Esophagus mucosa (tissue), 1 donor: ENCODE measurements at places on chromosomes 3 and 15.

GRCh38 chr3:83890039-83890762 is 1068.6 kb upstream of the CADM2 start:
- ATAC-seq = no peak

DNA sequence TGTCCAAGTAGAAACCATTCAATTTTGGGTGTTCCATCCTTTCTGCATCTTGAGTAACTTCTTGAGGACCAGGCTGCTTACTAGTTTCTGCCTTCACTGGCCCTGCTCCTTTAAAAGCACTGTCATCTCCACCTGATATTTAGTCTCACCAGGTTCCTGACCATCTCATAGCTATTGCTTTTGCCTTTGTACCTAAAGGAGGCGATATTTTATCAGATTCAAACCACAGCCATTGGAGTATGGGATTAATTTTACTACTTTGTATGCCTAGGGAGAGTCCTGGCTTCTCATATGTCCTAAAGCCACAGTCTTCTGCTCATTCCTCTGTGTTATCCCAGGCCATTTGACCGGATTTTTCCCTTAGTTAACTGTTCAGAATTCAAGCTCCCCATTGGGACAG is 51.8 kb upstream of the RFX7 start:
- no peak for ATAC-seq

- ATAC-seq = no peak
Measured at GRCh38 chr3:39978308-39978707, 168.9 kb downstream of the MYRIP start.

DNA sequence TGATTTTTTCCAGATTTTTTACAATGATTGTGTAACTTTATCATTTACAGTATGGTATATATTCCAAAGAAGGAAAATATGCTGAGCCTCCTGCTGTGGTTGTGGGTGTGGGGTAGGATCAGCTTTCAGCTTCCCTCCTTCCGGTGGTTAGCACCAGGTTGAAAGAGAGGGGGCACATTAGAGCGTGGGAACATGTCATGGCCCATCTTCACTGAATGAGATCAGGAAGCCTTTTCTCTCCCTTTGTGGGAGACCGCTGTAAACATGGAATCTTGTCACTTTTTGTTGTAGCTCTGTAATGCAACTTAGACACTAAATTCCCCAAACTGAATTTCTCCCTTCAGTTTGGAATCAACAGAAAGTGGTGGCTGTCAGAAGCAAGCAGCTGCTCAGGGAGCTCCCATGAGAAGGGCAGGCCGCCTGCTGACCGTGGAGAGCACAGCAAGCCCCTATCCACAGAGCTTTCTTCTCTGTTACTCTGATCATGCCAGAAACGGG is 86.7 kb upstream of the LIMD1 start:
- no peak for ATAC-seq

GRCh38 chr15:44092221-44092620 is 102.8 kb downstream of the FRMD5 start:
- no peak for ATAC-seq

- ATAC-seq = peak; percentile 82
Measured at GRCh38 chr3:119145500-119146167, at the start of gene TEX55. TEX55 (plus strand) TSS chr3:119146165; CDS start chr3:119146190, 25 bp downstream.

DNA sequence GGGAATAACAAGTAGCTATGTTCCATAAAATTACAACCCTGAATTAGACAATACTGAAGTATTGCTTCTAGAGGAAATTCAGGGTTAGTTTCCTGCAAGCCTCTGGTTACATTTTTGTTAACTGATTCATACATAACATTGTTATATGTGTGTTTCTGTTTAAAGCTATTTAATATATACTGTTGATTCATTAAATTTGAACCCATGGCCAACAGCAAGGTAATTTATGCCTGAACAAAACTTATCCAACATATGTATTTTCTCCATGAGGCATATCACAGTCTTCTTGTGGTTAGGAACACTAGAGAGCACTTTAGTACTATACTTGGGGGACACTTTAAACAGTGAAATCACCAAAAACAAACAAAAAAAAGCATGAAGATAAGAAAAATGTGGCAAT is 47.7 kb upstream of the PTX3 start:
- ATAC-seq = no peak

DNA sequence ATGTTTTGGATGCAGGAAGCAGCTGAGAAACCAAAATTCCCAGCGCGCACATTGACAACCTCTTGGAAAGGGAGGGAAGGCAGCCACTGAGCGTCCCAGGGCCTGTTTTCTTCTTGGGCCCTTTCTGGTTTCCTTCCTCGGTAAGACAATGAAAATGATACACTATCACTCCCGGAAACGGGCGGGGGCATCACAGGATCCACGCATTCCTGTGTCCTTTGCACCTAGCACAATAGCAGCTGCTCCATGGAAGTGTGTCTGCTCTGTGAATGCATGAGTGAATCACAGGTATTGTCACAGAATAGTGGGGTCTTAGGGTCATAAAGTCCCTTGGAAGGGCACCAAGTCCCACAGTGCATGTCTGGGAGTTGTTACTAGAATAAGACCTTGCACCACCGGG is 6.3 kb upstream of the ITPKA start:
- no peak for ATAC-seq

GRCh38 chr3:131620977-131621376 is 118.2 kb upstream of the MRPL3 start:
- no peak for ATAC-seq

GRCh38 chr15:70018646-70019600 is 78.8 kb downstream of the TLE3 start:
- ATAC-seq = no peak

GRCh38 chr3:136350557-136350956 is 100.4 kb downstream of the PCCB start:
- no peak for ATAC-seq

DNA sequence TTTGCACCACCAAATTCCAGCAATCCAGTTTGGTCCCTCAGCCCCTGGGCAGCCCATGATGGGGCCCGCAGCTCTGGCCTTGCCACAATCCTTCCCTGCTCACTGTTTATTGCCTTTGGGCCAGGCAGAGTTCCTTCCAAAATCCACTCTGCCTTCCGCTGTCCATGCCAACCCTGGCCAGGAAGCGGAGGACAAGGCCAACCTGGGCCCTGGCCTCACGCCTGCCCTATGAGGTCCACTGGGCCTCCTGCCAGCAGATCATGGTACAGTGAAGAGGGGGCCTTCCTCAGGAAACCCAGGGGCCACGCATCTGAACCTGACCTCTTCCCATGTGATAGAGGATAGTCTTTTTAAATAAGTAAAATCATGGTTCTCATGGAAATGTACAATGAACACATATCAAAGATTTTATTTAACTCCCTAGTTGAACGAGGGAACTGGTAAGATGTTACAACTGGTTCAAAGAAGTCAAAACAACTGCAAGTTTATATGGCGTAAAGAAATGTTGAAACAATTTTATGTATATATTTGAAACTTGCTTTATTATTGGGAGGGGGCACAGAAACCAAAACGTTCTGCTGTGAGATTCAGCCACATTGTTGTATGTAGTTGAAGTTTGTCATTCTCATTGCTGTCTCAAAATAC is 95.8 kb upstream of the TNFAIP8L3 start:
- no peak for ATAC-seq

- ATAC-seq = no peak
Measured at GRCh38 chr15:85726454-85726853, 68.3 kb downstream of the KLHL25 start.

DNA sequence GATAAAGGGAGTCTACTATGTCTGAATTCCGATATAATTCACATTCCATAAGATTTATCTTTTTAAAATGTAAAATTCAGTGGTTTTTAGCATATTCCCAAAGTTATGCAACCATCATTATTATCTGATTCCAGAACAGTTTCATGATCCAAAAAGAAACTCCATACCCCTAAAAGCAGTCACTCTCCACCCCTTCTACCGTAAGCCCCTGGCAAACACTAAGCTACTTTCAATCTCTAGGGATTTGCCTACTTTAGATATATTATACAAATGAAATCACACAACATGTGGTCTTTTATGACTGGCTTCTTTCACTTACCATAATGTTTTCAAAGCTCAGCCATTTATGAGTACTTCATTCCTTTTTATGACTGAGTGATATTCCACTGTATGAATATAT is 65.6 kb downstream of the TMEM212 start:
- ATAC-seq = no peak

DNA sequence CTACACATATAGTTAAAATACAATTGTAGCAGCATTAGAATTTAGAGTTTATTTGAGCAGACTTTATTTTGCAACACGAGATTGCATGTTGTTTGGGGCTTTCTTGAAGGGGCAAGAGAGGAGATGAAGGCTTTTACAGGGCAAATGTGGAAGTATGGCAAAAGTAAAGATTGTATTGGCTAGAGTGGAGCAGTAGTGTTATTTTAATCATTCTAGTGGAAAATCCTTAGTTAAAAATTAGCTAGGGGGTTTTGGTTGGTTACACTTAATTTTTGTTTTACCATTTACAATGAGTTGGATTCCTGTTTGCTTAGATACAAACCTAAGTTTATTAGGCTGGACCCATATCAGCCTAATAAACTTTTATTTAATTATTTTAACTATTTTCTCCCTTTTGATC is 4.6 kb downstream of the OR5H15 start:
- no peak for ATAC-seq

- peak; percentile 72 for ATAC-seq
Measured at GRCh38 chr15:43911235-43911781, 84.5 kb downstream of the WDR76 start.

GRCh38 chr3:149448331-149448831 is 26.1 kb upstream of the TM4SF4 start:
- peak; percentile 22 for ATAC-seq

GRCh38 chr3:9499455-9500107 is 54.0 kb downstream of the LHFPL4 start:
- no peak for ATAC-seq

- no peak for ATAC-seq
Measured at GRCh38 chr3:45029661-45030060, 3.6 kb downstream of the CLEC3B start.

GRCh38 chr3:33577173-33577572 is 137.0 kb upstream of the UBP1 start:
- ATAC-seq = no peak

DNA sequence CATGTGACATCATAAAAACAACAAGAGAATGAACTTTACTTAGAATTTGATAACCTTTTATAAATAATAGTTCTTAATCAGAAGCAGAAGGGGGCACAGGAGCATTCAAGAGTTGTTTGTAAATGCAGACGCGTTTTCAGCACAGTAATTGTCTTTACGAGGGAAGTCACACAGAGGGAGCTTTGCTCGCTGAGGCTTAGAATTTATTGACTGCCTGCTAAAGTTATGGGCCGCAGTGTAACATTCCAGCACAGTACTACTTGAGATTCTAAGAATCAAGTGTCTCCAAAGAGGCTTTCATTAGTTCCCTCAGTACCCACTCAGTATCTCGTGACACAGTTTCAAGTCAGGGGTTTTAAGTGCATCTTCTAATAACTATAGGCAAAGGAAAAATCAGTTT is 288.7 kb downstream of the NR2F2 start:
- ATAC-seq = no peak

DNA sequence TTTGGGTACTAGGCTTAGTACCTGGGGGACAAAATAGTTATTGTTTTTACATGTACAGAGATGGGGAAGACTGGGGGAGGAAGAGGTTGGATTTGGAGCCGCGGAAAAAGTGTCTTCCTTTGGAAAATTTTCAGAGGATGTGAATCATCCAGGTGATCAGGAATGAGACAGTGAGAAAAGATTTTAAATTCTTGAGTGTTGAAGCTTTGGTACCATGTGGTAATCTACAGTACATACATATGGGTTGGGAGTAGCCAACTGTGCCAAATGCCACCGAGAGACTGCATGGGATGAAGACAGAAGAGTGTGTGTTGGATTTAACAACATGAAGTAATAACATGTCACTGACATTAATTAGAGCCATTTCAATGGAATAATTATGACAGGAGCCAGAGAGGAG is 1238.2 kb downstream of the ROBO1 start:
- no peak for ATAC-seq

- no peak for ATAC-seq
Measured at GRCh38 chr3:98772022-98772421, 8.9 kb downstream of the ST3GAL6 start.

DNA sequence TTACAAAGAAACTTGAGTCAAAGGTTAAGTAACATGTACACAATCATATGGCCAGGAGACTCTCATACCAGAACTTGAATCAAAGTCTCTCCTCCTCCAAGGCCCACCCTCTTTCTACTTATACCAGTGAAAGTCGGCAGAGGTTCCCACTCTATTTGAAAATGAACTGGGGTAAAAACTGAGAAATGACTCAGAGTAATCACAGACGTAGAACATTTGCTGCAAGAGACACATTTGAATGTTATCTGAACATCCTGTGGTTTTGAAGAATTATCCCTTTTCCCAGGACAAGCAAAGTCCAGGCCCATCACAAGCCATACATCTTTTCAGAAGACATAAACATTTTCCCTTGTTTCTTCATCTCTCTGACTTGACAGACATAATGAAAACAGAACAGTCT is 55.8 kb downstream of the SHOX2 start:
- ATAC-seq = no peak

DNA sequence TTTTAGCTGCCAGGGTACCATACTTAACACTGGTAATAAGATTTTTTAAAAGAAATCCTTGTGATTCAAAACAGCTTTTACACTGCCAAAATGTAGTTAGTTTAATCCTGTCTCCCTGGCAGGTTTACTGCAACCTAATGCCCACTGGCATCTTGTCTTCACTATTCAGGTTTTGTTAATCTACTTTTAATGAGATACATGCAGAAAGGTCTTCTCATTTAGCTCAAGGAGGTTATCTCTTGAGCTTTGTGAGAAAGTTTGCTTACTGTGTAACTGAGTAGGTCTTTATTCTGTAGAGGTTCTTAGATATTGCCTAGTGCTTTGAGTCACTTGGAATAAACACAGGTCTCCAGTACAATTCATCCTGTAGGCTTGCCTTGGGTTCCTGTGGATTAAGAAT is 110.7 kb downstream of the PIK3R4 start:
- no peak for ATAC-seq

DNA sequence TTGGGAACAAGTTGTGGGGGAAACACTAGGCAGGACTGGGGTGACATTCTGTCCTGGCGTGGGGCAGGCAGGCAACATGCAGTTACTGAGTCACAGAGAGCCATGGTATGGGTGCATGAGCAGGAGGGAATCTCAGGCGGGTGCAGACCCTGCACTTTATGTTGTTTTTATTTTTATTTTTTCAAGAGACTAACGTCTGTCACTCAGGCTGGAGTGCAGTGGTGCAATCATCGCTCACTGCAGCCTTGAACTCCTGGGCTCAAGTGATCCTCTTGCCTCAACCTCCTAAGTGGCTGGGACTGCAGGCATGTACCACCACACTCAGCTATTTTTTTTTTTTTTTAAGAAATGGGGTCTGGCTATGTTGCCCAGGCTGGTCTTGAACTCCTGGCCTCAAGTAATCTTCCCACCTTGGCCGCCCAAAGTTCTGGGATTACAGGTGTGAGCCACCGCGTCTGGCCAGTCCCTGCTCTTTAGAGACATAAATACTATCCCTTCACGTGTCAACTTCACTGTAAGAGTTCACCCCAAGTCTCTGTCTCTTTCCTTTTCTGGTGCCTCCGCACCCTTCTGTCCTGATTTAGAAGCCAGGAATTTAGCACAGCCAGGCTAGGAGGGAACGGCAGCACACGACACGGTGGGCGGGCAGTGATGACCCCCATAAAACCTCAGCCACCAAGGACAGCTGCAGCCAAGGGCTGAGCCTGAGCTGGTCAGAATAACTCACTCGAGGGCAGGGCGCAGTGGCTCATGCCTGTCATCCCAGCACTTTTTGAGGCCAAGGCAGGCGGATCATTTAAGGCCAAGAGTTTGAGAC is 72.8 kb upstream of the IQSEC1 start:
- ATAC-seq = no peak
